ENCODE measurements at places on chromosomes 5 and 9.

- DNase-seq: peak; percentile 5
These were observed 293.4 kb upstream of the PUM3 start for GRCh38 chr9:3137347-3137695.

- DNase-seq: no peak
These were observed 49.3 kb downstream of the CSNK1G3 start for GRCh38 chr5:123561230-123561629.

- DNase-seq: no peak
These were observed 147.6 kb downstream of the ALDH1A1 start for GRCh38 chr9:72805238-72805637.

DNA sequence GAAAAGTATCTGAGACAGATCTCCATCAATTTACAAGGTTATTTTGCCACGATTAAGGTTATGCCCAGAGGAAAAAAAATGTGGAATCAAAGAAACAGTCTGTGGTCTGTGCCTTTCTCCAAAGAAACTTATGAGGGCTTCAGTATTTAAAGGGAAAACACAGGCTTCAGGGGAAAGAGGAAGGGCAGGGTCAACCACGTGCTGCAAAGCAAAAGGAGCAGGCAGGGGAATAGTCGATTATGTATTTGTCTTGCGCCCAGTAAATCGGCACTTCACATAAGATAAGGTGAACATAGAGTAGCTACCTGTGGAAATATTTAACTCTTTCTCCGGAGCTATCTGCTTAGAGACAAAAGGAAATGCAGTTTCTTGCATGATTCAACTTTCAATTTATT is 343.7 kb downstream of the RAB3C start:
- no peak for DNase-seq

- peak; percentile 59 for DNase-seq
These were observed 58.6 kb downstream of the PCDHGC5 start for GRCh38 chr5:141547488-141547887.

DNA sequence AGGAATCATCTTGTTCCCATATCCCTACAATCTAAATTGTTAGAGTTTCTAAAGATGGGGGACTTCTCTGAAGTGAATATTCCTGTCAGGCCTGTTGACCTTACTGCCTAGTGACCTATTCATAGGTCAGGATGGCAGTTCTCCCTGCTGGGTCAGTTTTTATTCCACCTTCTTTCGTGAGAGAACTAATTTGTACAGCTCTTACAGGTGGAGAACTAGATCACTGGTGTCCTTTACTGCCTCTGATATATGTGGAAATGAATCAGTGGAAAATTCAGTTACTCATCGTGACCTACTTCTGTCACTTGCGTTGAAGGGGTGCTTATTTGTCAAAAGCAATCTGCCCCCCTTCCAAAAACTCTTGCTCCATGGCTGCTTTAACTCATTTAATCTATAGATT is 164.9 kb downstream of the CD180 start:
- no peak for DNase-seq

DNA sequence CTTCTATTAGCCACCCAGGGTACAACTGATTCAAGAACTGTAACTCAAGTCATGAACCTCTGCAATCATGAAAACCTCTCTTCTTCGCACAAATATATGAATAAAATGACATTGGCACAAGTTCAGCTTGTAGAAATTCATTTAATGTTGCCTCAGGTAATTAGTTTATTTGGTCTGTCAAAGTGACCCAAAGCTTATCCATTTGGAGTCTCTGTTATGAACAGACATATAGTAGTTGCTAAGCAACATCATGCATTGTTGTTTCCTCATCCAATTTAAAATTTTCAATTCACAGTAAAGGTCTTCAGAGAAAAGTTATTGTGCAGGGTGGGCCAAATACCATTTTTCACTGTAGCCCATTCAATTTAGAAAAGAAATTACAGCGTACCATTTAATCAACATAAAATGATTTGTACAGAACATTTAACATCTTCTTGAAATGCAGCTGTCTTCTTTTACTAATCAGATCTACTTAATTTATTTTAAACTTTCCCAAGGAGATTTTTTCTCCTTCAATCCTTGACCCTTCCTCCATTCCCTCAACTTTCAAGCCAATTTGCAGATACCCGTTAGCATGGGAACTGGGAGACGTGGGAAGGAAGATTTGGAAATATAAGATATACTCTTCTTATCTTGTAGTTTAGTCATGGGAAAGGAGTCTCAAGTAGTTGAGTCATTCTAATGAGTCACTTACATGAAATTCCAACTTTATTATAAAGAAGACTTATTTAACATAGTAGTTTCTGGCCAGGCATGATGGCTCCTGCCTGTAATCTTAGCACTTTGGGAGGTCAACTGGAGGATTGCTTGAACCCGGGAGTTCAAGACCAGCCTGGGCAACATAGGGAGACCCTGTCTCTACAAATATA is 231.3 kb downstream of the ATPSCKMT start:
- peak; percentile 72 for DNase-seq

GRCh38 chr9:33106827-33107621 is 30.6 kb upstream of the SMU1 start:
- peak; percentile 83 for DNase-seq

- no peak for DNase-seq
These were observed 74.6 kb upstream of the ZSWIM6 start for GRCh38 chr5:61257421-61257820.

DNA sequence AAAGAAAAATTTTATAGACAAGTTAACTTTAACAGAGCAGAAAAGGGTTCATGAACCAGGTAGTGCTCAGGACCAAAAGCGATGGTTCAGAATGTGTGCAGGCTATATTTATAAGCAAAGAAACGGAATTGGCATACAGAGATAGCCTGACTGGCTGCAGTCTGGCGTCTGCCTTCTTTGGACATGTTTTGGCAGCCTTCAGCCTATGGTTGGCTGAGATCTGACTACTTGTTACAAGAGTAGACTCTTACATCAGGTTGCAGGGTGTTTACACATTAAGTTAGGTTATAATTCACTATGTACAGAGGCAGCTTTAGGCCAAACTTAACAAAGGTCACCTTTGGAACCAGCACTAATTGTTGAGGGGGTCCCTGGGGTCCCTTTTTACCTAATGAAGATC is 7.0 kb downstream of the NOP16 start:
- DNase-seq: no peak

DNA sequence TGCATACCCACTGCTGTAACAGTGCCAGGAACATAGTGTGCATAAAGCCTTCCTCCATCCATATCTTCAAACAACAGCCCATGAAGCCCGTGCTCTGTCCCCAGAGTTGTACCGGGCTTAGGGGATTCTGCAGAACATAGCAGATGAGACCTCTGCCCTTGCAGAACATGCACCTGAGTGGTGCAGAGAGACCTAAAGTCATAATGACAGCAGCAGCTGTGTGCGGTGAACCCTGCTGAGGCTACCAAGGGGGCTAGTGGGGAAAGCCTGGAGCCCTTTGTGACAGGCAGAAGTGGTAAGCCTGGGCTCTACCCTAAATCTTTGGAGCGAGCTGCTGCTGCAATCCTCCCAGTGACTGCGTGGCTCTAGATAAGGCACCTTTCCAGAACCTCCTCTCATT is 32.2 kb upstream of the BRD3 start:
- no peak for DNase-seq

- DNase-seq: peak; percentile 68
These were observed 34.7 kb upstream of the SLC22A5 start for GRCh38 chr5:132334812-132335211.

DNA sequence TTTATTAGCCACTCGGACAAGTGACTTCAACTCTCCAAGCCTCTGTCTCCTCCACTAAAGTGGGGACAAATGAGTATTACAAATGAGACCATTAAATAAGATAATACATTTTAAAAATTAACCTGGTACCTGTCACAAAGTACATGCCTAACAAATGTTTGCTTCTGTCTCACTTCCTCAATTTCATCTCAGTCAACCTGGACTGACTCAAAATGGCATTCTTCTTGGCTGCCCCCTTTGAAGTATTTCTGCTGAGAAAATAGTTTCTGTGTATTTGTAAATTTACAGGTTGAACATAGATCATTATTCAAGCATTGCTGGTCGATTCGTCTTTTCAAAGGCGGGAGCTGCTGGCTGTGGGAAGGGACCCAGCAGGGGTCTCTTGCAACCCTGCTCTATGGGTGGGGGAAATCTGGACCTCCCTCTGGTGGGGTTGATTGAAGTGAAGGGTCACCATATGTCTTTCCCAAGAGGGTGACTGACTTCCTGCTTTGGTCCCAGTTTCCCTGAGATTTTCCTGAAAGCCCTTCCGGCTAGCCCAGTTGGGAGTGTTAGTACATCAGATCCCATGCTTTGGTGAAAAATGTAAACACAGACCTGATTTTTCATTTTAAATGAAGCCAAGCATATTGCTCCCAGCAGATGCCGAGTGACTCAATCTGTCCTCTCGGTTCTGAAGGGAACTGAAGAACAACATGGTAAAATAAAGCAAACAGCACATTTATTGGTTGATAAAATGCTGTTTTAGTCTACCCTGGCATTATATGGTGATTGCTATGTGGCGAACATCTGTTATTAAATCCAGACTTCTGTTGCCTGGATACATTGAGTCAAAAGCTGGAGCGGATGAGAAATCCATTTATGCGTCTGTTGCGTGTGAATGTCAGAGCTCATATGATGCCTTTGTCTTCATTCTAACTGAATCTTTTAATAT is 73.0 kb downstream of the KCNIP1 start:
- peak; percentile 8 for DNase-seq

GRCh38 chr5:171736976-171737891 is 48.4 kb upstream of the SMIM23 start:
- peak; percentile 30 for DNase-seq

GRCh38 chr9:91820126-91820750 is 129.8 kb downstream of the ROR2 start:
- no peak for DNase-seq

DNA sequence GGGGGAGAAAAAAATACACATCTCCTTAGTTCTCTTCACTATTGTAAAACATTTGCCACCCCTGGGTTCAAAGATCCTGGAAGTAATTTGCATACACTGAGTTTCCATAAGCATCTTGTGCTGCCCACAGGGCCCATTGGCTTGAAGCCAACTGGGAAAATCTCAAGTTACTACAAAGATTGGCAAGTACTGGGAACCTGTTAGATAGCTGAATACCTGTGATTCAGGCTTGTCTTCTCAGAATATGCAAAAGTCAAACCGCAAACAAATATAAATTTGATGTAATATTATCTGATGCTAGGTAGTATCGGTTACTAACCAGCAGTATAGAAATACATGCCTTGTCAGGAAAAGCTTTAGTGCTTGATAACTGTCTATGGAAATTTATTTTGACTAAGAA is 156.9 kb upstream of the FST start:
- DNase-seq: no peak

DNA sequence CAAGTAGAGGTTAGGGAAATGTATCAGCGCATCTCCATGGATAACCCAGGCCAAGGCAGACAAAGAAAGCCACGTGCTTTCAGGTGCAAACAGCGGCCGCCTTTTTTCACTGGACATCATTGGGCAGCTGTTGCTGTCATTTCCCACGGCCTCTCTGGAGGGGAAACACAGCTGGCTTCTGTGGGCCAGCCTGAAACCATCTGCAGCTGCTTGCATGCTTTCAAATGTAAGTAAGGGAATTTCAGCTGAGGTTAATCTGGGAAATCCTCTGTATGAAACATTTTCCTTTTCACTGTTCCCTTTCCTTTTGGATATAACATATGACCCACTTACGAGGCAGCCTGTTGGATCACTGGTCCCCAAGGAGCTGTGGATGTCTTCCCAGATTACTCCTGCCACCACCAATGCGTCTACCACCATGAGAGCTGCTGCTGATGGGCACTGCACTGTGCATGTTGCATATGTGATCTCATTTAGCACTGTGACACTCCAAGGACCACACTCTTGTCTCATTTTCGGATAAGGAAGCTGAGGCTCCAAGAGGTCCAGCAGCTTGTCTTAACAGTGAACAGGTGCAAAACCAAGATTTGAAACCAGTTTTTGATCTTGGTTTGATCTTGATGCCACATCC is 106.3 kb downstream of the C9orf152 start:
- DNase-seq: peak; percentile 45

GRCh38 chr9:93093127-93093876 is 2.7 kb upstream of the CARD19 start:
- no peak for DNase-seq

All from fibroblast of mammary gland (primary cell).